Lung (tissue), 17 donors: ENCODE measurements at places on chromosomes 6 and 20. TPM values are rescaled to one million over a fixed set of nuclear protein-coding genes. Genes with fewer than 3 reads are reported as not detected.
A peak's percentile ranks its signal among the peaks of the same experiment; 100 is the strongest.

The TSHZ2 gene
- 8.8 TPM for total RNA-seq

DNA sequence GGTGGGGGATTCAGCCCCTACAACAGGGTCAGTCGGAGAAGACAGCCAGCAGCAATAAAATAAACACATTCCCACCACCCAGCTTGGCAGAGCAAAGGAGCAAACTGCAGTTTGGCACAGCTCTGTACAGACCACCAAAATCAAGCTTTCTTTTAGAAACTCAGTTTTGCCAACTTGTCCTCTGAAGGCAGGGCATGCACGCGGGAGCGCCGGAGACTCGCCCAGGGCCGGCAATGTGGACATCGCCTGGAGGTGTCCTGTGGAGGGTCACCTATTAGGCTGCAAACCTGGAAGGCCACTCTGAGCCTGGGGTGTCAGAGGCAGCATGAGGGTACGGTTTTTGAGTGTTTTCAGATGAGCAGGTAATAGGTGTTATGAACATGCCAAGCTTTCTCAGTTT, 34.7 kb downstream of the TMEM242 start:
- no peak for DNase-seq

DNA sequence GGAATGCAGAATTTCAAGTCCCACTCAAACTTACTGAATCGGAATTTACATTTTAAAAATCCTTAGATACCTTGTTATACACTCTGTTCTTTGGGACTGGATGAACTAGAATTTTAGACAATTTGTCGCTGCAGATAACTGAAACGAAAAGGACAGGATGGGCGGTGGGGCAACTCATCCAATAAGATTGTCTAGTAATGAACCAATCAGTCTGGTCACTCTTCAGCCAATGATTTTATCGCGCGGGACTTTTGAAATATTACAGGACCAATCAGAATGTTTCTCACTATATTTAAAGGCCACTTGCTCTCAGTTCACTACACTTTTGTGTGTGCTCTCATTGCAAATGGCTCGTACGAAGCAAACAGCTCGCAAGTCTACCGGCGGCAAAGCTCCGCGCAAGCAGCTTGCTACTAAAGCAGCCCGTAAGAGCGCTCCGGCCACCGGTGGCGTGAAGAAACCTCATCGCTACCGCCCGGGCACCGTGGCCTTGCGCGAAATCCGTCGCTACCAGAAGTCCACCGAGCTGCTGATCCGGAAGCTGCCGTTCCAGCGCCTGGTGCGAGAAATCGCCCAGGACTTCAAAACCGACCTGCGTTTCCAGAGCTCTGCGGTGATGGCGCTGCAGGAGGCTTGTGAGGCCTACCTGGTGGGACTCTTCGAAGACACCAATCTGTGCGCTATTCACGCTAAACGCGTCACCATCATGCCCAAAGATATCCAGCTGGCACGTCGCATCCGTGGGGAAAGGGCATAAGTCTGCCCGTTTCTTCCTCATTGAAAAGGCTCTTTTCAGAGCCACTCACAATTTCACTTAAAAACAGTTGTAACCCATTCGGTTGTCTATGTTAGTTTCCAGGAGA, 41.9 kb upstream of the HFE start:
- peak; percentile 99 for DNase-seq

The YTHDF1 gene
- 33.8 TPM for total RNA-seq

GRCh38 chr20:46023999-46024398, 5.0 kb upstream of the SLC12A5 start:
- no peak for DNase-seq
